ENCODE measurements at places on chromosomes 1 and 21.

- DNase-seq: no peak
Measured at GRCh38 chr1:213651077-213651476, 336.7 kb upstream of the PROX1 start.

DNA sequence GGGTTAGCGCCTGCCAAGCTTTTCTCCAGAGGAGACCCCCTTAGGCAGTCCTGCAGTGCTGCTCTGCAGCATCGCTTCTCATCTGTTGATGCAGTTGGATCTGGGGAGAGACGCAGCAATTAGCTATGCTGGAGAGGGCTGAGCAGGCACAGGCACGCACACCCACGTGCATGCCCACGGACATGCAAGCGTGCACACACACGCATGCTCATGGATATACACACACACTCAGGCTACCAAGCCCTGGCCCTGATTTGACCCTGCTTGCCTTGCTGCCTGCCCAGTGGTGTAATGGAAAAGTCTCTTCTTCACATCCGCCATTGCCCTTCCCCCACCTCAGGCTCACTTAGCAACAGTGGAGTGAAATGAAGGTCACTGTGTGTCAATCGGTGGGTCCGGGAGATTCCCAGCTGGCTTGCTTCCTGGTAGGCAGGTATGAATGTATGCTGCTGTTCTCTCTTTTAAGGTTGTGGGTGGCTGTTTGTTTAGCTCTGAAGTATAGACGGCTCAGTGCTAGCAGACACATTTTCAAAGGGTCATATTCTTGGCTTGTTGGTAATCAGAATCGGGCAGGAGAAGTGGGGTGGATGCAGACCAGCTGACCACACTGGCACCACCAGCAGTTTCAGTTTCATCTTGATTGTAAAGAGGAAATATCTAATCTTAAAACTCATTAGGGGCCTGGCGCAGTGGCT, 9.5 kb downstream of the ATP1B1 start:
- DNase-seq: no peak

DNA sequence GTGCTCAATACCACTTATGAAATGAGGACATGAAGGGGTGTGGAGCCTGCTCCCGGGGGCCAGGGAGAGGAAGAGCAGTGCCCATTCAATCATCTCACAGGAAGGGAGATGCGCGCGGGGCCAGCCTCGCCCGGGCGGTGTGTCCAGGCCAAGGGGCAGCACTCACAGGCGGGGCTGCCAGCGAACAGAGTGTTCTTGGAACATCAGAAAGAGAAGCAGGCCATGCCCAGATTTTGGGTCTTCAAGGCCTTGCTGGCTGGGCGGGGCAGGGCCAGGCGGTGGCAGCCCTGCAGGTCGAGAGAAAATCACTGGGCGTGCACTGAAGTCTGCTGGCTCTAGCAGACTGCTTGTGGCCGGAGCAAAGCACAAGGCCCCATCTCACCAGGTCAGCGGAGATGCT, 168.6 kb downstream of the PRDM16 start:
- DNase-seq: no peak

DNA sequence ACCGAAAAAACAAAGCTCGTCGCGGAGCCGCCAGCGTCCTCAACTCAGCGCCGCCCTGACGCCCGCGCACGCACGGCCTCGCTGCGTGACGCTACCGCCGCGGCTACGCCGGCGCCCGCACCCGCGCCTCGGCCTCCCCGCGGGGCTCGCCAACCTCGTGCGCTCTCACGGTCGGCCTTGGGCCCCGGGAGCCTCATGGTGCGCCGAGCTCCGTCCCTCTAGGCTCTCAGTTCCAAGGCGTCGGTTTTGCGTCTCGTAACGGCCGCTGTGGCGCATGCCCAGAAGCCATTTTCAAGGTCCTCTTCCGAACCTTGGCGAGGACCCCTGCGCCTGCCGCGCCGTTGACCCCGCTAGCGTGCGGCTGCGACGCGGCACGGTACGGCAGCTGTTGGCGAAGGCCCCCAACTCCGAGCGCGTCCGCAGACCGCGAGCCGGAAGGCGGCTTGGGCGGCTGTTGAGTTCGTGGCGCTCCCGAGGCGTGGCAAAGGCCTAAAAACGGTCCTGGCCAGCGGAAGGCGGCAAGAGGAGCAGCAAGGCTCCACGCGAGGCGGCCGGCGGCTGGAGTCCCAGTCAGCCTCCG, at the start of gene HENMT1:
Gene HENMT1 (minus strand): TSS at position 64 of the 580 bp plus-strand sequence. CDS start 1,209 bp downstream, outside the sequence.
- peak; percentile 63 for DNase-seq
